ELR (cell line): ENCODE measurements at places on chromosomes 4 and X.

DNA sequence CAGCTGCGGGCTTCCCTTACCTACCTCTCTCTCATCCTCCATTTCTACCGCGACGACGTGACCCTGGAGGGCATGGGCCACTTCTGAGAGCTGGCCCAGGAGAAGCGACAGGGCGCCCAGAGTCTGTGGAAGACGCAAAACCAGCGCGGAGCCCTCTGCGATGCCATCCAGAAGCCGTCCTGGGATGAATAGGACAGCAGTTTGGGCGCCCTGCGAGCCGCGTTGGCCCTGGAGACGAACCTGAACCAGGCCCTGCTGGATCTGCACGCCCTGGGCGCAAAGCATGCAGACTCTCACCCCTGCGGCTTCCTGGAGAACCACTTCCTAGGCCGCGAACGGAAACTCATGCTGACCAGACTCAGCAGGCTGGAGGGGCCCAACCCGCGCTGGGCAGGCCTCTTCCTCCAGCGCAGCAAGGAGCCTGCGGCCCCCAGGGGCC is 52.7 kb upstream of the TMPRSS11F start:
- no peak for DNase-seq

- DNase-seq = no peak
Observed at GRCh38 chr4:26406346-26406975, 83.8 kb downstream of the CCKAR start.

DNA sequence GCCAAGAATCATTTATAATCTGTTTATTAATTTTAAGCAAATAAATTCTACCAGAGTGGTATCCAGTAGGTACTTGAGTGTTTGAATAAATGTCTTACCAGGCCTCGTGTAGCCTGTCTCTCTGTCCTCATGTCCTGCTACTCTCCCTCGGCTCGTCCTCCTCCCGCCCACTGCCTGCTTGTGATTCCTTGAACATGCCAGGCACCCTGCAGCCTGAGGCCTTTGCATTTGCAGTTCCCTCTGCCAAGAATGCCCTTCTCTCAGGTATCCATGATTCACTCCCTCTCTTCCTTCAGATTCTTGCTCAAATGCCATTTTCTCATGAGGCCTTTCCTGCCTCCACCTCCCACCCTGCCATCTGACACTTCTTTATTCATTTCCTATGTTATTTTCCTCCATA is 209.7 kb upstream of the PRPS2 start:
- DNase-seq = no peak

DNA sequence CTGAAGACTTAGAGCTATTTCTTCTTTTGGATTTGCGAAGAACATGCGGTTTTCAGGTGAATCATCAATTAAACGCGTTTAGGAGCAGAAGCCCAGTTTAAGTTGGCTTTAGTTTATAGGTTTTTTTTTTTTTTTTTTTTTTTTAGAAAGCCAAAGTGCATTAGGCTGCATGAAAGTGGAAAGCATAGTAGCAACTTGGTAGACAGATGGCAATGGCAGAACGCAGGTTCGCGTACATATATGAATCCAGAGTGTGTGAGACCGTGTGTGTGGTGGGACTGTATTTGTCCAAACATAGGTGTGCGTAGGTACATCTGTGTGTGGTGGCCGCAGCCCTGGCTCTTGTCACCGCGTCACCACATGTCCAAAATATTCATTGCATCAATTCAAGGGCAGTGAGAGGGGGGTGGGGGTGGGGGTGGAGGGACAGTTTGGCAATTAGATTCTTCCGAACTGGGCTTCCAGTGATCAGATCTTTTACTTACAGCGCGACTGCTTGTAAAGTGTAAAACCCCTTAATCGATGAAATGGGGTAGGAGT is 901 bp downstream of the JADE1 start:
- peak; percentile 48 for DNase-seq

DNA sequence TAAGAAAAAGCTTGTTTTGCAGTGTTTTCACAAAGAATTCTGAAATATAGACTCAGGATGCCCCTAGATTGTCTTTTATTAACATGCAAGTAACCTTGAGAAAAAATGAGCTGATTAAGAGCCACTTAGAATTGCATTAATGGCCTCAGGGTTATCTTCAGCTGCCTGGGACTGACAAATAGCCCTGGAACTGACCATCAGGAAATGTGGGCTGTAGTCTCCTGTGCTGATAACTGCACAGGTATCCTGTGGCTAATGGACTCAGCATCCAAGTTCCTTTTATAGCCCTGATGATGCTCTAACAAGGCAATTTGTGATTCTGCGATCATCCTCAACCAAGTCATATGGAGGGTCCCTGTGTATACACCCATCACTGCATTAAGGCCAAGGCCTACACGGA is 17.0 kb downstream of the CA5B start:
- DNase-seq = no peak

- DNase-seq = no peak
Observed at GRCh38 chrX:136643243-136643642, 4.7 kb upstream of the CD40LG start.

DNA sequence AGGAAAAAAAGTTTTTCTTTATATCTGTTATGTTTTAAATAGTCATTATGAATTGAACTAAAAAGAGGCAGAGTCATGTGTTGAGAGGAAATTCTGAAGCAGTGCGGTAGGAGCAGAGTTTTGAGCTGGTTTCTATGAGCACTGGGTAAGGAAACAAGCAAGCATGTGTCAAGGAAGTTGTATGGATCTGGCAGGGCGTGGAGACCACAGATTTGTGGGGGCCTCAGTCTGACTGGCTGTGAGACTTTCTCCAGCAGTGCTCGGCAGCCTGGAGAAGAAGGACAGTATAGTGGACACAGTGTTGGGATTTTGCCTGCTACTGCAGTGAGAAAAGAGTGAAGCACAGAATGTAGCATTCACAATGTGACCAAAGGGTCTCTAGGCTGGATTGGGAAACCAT is 399.1 kb downstream of the INPP4B start:
- DNase-seq = no peak

GRCh38 chr4:23361453-23361852 is 528.4 kb downstream of the PPARGC1A start:
- no peak for DNase-seq

GRCh38 chrX:111881715-111882114 is 5.7 kb downstream of the TRPC5OS start:
- DNase-seq = no peak

- DNase-seq = no peak
Observed at GRCh38 chrX:65926095-65927019, 113.5 kb downstream of the VSIG4 start.

- DNase-seq = no peak
Observed at GRCh38 chrX:482192-482701, 95.5 kb upstream of the PPP2R3B start.

GRCh38 chr4:123599920-123600810 is 203.6 kb downstream of the SPRY1 start:
- peak; percentile 10 for DNase-seq

DNA sequence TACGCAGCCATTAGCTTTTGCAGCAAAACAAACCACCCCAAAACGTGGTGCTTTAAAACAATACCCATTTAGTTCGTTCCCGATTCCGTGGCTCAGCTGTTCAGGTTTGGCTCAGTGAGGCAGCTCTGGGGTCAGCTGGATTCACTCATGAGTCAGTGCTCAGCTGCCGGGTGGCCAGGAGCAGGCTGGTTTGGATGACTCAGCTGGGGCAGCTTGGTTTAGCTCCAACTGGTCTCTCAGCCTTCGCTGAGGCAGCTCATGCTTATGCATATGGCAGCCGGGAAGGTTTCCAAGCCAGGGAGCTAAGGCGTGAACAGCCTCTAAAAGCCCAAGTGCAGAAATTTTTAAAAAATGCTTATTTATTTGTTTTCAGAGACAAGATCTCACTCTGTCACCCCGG is 13.3 kb upstream of the CD99 start:
- DNase-seq = peak; percentile 97

GRCh38 chr4:94979621-94980020 is 221.9 kb downstream of the BMPR1B start:
- no peak for DNase-seq

GRCh38 chrX:68238568-68238967 is 194.7 kb downstream of the OPHN1 start:
- peak; percentile 15 for DNase-seq

GRCh38 chrX:150165776-150166610 is 197.1 kb upstream of the MAMLD1 start:
- DNase-seq = no peak

- DNase-seq = no peak
Observed at GRCh38 chr4:139660568-139661043, 5.0 kb upstream of the MGST2 start.

DNA sequence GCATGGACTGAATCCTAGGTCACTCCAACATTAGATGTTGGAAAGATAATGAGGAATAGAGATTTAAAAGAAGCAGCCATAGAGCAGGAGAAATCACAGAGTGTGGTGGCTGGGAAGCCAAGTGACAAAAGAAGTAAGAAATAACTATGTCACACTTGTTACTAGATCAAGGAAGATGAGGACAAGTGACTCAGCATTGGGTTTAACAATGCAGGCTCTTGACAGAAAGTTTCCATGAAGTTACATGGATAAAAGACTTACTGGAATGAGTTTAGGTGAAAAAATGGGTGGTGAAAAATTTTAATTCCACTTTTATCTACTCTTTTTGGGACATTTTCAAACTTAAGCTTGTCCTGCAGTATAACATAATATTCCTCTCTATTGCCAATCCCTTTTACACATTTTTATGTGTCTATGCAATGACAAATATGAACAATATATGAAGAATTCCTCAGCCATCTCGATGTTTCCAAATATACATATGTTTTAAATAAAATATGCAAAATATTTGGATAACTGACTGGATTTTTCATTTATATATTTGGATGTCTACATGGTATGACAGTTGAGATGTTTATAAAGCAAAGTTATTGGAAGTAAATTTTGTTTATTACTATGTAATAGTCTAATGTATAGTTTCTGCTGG is 462.6 kb downstream of the IL15 start:
- DNase-seq = no peak

- peak; percentile 50 for DNase-seq
Observed at GRCh38 chrX:53714580-53715345, 28.2 kb upstream of the HUWE1 start.

GRCh38 chr4:128776794-128777216 is 32.7 kb upstream of the JADE1 start:
- DNase-seq = peak; percentile 85

DNA sequence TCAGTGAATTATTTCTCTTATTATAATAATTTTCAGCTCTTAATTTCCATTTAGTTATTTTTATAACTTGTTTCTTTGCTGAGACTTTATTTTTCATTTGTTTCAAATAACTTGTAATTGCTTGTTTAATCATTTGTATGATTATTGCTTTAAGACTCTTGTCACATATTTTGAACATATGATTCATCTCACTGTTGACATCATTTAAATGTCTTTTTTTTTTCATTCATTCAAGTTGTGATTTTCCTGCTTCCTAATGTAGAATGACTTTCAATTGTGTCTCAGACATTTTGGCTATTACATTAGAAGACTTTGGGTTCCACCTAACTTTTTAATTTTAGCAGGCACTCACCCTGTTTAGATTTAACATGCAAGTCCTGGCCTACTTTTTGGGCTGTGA is 234.8 kb upstream of the DIPK2B start:
- DNase-seq = peak; percentile 29

GRCh38 chrX:39226251-39226650 is 425.0 kb downstream of the MID1IP1 start:
- no peak for DNase-seq

DNA sequence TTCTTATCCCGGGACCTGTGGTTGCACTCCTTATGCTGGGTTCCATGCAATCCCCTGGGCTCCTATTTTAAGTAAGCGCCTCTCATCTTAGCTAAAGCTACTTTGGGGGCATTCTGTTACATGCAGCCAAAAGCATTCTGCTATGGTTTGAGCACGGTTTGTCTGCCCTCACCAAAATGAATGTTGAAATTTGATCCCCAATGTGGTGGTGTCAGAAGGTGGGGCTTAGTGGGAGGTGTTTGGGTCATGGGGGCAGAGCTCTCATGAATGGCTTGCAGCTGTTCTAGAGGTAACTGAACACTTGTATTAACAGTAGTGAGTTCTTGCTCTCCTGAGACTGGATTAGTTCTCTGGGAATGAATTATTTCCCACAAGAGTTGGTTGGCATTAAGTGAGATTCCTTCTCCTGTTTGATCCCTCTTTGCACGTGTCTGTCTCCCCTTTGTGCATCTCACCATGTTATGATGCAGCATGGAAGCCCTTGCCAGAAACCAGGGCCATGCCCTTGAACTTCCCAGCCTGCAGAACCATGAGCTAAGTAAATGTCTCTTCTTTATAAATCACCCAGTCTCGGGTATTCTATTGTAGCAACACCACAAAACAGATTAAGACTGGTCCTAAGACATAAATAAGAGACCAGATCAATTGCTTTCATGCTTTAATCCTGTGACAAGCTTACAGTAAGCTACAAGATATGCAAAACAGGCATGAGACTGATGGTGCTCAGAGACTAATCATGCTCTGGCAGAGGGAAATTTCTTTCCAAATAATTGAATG is 141.8 kb downstream of the TSPAN5 start:
- peak; percentile 22 for DNase-seq

- peak; percentile 14 for DNase-seq
Observed at GRCh38 chrX:68072041-68072440, 361.3 kb downstream of the OPHN1 start.

GRCh38 chr4:61201561-61201960 is 1.4 kb downstream of the ADGRL3 start:
- peak; percentile 4 for DNase-seq

DNA sequence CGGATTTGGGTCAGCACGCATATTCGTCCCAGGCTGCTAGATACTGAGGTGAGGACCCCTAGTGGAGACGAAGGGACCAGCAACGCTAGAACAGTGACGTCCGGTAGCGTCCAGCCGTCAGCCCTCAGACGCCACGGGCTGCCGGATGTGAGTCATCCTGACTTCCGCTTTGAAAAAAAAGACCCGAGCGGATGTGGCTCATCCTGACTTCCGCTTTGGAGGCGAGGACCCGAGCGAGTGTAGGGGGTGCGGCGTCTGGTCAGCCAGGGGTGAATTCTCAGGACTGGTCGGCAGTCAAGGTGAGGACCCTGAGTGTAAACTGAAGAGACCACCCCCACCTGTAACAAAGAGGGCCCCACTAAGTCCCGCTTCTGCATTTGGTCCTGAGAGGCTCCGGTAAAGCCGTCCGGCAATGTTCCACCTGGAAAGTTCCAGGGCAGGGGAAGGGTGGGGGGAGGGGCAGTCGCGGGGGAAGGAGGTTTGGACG is at the start of gene MAGEB2:
TSS of gene MAGEB2 (plus strand) at position 207 of the 487 bp plus-strand sequence. CDS start 3,018 bp downstream, outside the sequence.
- no peak for DNase-seq

GRCh38 chr4:2047781-2048581 is 11.1 kb upstream of the NAT8L start:
- DNase-seq = no peak
